Fibroblast of mammary gland (primary cell): ENCODE measurements at places on chromosomes 7 and 10.

- peak; percentile 89 for DNase-seq
Observed at GRCh38 chr7:114554781-114555537, 140.3 kb downstream of the FOXP2 start.

GRCh38 chr10:76444034-76444800 lies 1012.8 kb downstream of the LRMDA start:
- DNase-seq, result peak; percentile 60

GRCh38 chr7:154795437-154795836 lies 207.5 kb downstream of the PAXIP1 start:
- DNase-seq, result no peak

DNA sequence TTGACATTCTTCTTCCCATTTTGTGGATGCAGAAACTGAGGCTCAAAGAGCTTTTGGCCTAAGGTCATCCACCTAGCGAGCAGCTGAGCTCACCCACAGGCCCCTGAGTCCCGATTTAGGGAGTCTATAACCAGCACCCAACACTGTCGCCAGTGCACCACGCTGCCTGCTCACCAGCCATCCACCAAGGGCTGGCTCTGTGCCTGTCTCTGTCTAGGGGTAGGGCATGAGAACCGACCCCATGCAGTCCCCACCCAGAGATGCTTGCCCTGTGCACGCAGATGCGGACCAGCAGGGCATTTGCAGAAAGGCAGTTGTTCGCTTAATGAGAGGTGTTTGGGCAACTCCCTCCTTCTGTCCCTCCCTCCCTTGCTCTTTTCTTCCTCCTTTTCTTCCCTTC lies 97.2 kb downstream of the GRK5 start:
- no peak for DNase-seq

DNA sequence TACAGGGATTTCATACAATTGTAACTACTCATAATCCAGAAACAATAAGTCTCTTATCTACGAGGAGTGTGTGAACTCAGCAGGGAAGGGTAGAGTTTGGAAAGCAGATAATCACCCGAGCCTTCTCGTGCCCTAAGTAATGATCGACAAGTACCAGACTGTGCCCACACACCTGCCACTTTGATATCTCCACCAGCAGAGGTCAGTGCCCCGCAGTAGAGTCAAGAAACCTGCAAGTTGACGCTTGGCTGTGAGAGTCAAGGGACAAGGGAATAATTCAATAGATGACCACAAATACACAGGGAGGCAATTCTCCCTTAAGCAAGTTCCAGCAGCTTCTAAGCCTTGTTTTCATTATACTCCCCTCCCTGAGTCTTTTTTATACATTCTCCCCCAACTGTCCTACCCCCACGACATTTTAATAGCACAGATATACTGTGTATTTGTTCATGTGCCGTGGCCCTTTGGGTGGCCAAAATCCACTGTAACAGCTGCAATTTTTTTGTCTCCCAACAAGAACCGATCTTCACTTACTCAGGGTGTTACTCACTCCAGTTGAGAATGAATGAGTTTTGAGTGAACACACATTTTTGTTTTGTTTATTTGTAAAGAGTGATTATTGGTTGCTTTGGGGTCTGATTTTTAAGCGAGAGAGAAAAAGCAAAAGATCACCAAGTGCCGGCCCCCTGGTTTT lies 106.9 kb upstream of the RHEB start:
- no peak for DNase-seq

DNA sequence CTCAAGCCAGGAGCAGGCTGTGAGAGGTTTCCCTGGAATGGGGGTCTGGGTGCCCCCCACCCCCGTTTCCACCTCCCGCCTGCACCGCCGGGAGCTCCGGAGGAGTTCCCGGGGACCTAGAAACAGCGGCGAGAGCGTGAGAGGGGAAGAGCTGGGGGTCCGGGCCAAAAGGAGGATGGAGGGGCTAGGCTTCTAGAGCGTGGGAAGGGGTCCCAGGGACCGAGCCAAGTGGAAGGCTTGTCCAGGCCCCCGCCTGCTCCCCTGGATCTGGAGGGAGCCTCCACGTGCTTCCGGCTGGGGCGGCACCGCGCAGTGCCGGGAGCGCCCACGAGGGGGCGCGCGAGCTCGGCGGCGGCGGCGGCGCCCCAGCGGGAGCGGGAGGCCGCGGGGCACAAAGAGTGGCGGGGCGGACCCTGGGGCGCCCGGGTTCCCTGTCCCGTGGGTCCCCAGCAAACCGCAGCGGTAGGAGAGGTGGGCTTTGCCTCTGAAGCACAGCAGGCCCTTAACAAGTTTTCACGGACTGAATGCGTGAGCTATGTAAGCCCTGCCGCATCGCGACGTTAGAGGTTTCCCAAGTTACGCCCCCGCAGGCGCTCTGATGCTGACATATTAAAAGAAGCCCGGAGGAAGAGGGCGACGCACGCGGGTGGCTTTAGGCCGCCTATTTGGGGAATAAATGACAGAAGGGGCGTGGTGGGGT lies 104.4 kb upstream of the LRRC4 start:
- peak; percentile 59 for DNase-seq

DNA sequence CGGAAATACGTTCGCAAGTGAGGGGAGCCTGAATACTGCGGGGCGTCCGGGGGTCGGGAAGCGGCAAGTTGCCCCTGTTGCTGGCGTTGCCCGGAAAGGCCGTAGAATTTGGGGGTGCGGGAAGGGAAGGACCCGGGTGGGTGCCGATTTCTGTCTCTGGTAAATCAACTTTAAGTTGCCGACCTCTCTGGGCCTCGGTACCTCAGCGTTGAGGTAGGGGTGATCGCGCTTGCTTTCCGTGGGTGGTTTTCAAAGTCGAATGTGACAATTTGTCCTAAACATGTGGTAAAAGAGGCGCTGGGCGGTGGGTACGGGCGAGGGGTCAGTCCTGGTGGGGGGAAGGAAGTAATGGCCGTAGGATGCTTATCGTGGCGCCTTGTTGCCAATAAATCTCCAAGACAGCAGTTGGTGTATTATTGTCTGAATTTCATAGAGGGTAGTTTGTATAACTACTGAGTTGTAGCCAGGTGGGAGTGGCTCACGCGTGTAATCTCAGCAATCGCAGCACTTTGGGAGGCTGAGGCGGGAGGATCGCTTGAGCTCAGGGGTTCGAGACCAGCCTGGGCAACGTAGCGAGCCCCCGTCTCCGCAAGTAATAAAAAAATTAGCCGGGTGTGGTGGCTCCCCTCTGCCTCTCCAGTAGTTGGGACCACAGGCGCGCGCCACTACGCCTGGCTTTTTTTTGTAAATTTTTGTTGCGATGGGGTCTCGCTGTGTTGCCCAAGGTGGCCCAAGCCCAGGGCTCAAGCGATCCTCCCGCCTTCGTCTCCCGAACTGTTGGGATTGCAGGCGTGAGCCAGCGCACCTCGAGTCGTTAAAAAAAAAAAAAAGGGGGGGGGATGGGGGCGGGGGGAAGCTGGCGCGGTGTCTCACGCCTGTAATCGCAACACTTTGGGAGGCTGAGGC lies 644 bp downstream of the BUD23 start:
- peak; percentile 20 for DNase-seq

DNA sequence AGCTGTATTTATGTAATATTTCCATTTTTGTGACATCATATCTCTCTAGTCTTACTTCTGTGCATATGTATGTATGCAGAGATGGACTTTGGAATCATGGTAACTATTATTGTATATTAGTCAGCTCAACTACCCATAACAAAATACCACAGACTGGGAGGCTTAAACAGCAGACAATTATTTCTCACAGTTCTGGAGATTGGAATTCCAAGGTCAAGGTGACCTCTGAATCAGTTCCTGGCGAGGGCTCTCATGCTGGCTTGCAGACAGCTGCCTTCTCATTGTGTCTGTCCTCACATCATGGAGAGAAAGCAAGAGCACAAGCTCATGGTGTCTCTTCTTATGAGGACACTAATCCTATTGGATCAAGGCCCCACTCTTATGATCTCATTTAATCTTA lies 79.1 kb downstream of the RAMP3 start:
- DNase-seq, result peak; percentile 71

DNA sequence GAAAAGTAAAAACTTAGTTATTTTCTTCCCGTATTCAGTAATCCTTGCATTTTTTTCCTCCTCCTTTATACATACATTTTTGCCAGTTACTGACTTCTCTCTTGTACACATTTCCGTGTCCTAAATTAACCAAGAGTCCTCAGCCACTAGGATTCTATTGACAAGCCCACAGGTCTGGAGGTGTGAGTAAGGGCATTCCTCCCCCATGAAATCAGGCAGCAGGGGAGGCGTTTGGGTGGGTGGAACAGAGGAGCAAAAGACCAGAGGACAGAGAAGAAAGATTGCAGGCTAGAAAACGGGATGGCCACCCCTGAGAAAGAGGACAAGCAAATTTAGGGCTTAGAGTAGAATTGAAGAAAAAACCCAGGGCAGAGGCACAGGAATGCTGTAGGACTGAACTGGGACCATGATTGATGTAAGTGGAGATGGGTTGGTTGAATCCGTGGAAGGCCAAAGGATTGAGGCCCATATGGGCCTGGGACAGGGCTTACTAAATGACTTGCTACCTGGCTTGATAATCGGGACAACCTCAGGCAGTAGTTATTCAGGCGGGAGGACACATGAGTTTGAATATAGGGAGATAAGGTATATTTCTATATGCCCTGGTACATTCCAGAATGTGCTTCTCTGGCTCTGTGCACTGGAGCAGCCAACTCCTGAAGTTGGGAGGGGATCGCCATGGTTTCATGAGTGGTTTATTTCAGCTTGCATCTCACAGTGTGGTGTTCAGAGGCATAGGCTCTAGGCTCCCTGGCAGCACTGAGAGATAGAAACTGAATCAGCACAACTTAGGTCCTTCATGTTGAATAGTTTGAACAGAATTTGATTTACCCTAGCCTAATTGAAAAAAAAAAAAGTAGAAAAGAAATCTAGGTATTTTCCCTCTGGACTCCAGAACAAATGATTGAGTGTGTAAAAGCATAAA lies 28.0 kb downstream of the IKZF1 start:
- no peak for DNase-seq

- DNase-seq, result no peak
Observed at GRCh38 chr7:110142939-110143526, 947.9 kb upstream of the LRRN3 start.

GRCh38 chr7:94222516-94222915 lies 172.2 kb upstream of the COL1A2 start:
- DNase-seq, result peak; percentile 26

- DNase-seq, result no peak
Observed at GRCh38 chr10:35184527-35185171, 58.0 kb downstream of the CREM start.

GRCh38 chr7:11376529-11376928 lies 402.9 kb downstream of the PHF14 start:
- DNase-seq, result no peak

- DNase-seq, result no peak
Observed at GRCh38 chr10:48459270-48460150, 145.4 kb downstream of the ARHGAP22 start.

- DNase-seq, result no peak
Observed at GRCh38 chr7:106552645-106553445, 108.1 kb downstream of the CCDC71L start.

- DNase-seq, result peak; percentile 91
Observed at GRCh38 chr7:47153058-47153457, 428.9 kb downstream of the TNS3 start.

DNA sequence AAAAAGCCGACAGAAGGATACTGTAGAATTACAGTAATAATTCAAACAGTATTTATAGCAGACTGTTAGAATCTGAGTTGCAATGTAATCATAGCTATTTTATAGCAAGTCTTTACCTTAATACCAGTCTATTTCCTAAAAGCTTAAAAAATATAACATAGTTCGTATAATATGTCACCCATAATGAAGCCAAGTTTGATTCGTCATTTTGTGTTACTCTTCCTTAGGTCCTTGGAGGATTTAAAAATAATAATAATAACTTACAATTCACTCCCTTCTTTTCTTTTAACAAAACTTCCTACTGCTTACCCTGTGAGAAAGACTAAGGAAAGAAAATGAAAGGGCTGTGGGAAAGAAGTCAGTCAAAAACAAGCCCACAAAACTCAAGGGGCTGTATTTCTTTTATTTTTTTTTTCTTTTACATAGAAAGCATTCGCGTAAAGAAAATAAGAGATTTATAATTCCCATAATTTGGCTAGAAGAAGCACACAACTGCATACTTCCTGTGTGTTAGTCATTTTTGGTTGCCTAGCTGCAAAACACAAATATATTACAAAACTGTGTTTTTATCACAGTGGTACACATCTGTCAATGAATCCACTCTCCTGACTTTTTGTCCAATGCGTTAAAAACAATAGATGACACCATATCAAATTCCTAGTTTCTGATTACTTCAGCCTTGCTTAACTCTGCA lies 187.2 kb upstream of the CELF2 start:
- DNase-seq, result peak; percentile 97

DNA sequence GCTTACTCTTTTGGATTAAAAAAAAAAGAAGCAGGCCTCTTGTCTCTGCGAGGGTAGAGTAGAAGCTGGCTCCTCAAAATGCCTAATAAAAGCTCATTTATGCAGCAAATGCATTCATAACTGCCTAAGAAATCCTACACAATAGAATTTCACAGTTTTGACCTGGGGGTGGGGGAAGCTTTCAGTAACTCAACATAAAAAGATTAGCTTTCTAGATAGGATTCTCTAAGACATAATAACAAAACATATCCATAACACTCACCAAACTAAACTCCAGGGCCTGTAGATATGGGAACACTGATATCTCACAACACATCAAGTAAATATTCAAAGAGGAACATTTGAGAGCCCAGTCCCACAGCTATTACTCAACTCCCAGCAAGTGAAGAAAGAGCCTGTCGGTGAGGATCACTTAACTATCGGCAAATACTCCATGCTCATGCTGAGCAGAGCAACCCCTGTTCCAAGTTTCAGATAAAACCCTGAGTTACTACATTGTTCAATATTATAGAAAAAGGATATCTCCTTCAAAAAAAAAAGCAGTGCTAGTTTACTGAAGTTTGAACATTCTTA lies 88.1 kb downstream of the COBL start:
- DNase-seq, result no peak

- no peak for DNase-seq
Observed at GRCh38 chr7:86130268-86130667, 513.4 kb upstream of the GRM3 start.

GRCh38 chr7:38889079-38889478 lies 19.9 kb downstream of the VPS41 start:
- DNase-seq, result no peak

GRCh38 chr7:13988065-13988464 lies 1.4 kb downstream of the ETV1 start:
- DNase-seq, result peak; percentile 45

- DNase-seq, result no peak
Observed at GRCh38 chr10:14926722-14927416, 27.0 kb downstream of the DCLRE1C start.

DNA sequence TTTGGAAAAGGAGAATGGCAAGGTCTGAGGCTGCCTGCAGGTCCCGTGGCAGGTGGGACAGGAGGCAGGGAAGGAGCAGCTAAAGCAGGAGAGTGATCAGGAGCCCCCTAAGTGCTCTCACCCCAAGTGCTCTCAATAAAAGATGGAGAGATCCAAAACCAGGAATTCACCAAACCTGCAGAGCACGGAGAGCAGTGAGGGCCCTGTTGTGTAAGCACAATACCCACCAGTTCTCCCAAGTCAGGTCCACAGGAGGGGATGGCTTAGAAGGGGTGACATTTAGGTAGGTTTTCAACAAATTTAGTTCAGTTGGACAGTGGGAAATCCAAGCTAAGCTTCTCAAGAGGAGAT lies 40.8 kb downstream of the GNA12 start:
- DNase-seq, result no peak
